ENCODE measurements at places on chromosomes 11 and 22.

DNA sequence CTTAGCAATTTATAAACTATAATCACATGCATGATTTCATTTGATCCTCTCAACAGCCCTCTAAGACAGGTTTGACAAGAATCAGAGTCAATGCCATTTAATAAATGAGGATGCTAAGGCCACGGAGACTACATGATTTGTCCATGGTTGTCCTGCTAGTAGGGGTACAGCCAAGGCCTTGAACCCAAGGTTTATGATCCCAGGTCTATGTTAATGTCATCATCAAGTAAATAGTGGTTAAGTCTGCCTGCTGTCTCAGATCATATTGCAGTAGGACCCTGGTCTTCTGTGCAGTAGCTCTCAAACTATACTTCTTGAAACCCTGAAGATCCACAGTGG is 17.7 kb upstream of the SYTL2 start:
- DNase-seq: no peak

DNA sequence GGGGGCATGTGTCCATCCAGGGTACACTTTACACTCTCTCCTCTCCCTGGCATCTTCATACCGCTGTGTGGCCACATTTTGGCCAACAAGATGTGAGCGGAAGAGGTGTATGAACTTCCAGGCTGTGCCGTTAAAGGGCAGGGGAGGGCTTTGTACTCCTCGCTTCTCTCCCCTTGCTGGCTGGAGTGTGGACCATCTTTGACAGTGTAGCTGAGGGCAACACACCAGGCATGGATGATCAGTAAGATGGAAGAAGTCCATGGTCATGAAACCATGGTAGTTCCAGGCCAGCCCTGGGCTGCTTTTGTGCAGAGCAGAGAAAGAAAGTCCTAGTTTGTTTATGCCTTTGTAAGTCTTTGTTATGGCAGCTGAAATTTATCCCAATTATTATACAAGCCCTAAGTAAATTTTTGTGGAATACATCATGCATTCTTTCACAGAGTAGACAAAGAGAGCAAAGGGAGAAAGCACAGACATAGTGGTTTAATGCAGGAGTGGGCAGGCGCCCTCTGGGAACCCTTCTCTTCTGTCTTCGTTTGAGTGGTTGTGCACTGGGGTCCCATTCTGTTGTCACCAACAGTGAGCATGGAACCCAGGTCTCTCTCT is 70.4 kb downstream of the FBXO7 start:
- no peak for DNase-seq

DNA sequence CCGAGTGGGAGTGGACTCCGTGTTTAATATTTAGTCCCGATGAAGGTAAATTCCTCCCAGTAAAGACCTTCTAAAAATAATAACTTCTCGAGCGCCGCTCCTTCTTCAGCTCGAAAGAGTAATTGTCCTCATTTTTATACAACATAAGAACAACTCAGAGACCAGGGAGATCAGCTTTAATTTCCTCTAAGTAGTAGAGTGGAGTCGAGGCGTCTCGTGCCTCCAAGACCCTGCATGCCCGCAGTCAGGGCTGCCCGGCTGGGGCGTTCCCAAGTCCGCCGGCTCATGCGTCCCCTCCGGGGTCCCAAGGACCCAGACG is 7.8 kb downstream of the WT1 start:
- DNase-seq: no peak

- no peak for DNase-seq
Measured at GRCh38 chr11:67449116-67449844, 3.2 kb downstream of the GPR152 start.

GRCh38 chr11:1167751-1168231 is 10.0 kb downstream of the MUC5AC start:
- no peak for DNase-seq

- no peak for DNase-seq
Measured at GRCh38 chr22:44971651-44972362, 38.0 kb downstream of the PHF21B start.

- DNase-seq: no peak
Measured at GRCh38 chr11:119476666-119477331, 53.8 kb upstream of the THY1 start.

- no peak for DNase-seq
Measured at GRCh38 chr11:60858731-60859464, 3.1 kb upstream of the PTGDR2 start.

DNA sequence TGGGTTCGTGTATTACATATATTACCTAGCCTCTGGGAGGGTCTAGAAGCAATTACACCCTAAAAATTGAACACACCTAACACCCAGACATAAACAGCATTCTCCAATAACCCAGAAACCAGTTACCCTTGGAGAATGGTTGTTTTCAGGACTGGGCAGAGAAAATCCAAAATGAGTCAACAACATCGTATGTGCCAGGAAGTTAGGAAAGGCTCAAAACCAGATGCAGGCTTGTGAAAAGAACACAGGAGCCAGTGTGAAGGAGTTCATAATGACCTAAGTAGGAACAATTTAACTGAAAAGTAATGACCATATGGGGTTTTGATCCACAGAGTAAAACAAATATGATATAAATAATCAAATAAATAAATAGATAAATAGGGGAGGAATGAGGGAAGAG is 5.1 kb upstream of the CLPB start:
- DNase-seq: no peak

All from GOT3 (cell line).